Esophagus mucosa (tissue), 1 donor: ENCODE measurements at places on chromosomes 3 and 15. TPM values are rescaled to one million over a fixed set of nuclear protein-coding genes. Genes with fewer than 3 reads are reported as not detected.

The WNT5A gene
- 17.7 TPM for total RNA-seq

The FRMD5 gene
- total RNA-seq: 0.20 TPM

The CLDN1 gene
- total RNA-seq: 40.3 TPM

The CORO2B gene
- total RNA-seq: 0.12 TPM

The CYP11A1 gene
- total RNA-seq: 3.2 TPM

The UPK1B gene
- total RNA-seq: 0.96 TPM

The KBTBD8 gene
- total RNA-seq: 2.2 TPM

GRCh38 chr3:159854500-159855124 lies 134.0 kb upstream of the IL12A start:
- ATAC-seq: peak; percentile 26

GRCh38 chr3:123759311-123759710 lies 124.8 kb downstream of the MYLK start:
- ATAC-seq: no peak

DNA sequence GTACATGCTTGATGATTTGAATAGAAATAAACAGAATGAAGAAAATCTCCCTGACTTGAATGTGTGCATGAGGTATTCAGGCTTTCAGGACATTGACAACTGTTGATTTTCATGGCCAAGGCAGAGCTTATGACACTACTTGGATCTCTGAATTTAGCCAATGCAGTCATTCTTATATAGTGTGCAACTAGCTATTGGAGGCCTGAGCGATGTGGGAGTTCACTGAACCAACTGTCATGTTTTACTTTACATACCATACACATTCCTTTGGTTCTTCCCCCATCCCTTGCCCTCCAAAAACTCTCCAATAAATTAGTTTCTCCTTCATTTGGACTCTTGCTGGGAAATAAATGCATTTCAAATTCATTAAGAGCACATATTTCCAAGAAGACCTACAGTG lies 460.4 kb downstream of the RBMS3 start:
- no peak for ATAC-seq

DNA sequence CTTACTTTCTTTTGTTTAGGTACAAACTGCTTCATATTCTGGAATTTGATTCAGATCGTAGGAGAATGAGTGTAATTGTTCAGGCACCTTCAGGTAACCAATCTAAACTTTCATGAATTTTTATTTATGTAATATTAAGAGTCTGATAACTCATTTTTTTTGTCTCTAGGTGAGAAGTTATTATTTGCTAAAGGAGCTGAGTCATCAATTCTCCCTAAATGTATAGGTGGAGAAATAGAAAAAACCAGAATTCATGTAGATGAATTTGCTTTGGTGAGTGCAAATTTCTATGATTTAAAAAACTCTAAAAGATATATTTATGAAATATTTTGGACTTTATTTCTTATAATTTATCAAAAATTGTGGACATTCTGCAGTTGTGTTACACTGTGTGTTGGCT lies 75.8 kb downstream of the ATP11B start:
- ATAC-seq: no peak

GRCh38 chr15:87619161-87619960 lies 637.2 kb downstream of the NTRK3 start:
- no peak for ATAC-seq

GRCh38 chr3:102302020-102302419 lies 132.8 kb upstream of the ZPLD1 start:
- no peak for ATAC-seq

DNA sequence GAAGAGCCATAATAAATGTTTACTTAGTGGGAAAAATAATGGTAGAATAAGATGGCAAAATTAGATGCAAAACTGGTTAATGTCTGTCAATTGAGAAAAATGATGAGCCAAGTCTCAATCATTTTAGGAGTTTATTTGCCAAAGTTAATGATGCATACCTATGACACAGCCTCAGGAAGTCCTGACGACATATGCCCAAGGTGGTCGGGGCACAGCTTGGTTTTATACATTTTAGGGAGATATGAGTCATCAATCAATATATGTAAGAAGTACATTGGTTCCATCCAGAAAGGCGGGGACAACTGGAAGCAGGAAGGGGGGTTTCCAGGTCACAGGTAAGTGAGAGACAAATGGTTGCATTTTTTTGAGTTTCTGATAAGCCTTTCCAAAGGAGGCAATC lies 31.5 kb downstream of the CLEC3B start:
- ATAC-seq: no peak

DNA sequence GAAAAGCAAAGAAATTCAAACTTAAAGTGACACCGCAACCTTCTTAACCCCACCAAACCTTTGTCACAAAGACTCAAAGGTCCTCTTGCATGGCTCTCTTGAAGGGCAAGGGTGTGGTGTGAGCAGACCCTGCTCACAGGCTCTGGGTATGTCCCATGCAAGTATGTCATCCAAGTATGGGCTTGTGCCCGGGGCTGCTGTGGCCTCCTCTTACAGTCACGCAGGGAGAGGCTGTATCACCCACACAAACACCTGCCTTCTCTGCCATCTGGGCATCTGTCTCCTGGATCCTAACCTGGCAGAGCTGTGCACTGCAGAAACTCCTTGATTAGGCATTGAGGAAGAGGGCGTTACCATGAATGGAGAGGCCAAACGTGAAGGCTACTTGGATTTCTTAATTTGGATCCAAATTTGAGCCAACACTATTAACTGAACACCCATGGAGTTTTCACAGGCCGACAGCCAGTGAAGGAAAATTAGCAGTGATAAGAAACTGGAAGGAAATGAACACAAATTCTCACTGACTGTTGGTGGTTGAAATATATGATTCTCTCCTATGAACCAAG lies 146.6 kb downstream of the DUT start:
- ATAC-seq: no peak

DNA sequence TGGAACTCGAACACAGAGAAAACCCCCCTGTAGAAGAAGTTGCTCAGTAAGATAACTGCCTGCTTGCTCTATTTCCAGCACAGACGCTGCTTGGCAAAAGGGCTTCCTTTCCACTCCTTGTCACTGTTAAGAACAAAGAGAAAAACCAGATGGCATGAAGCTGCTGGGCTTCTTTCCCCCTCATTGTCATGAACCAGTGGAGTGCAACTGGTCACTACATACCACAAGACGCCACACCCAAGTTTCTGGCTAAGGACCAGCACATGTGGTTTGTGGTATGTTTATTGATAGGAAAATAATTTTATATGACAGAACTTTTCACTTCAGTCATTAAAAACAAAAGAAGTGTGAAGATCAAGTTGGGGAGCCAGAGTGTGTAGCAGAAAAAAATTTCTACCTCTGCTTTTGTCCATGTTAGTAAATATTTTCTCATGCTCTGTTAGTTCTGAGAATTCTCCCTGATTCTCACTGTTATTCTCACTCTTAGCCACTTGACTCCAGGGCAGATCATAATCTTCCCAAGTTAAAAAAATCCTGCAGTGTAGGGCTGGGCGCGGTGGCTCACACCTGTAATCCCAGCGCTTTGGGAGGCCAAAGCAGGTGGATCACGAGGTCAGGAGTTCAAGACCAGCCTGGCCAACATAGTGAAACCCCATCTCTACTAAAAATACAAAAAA lies 37.9 kb downstream of the CLK3 start:
- peak; percentile 59 for ATAC-seq

DNA sequence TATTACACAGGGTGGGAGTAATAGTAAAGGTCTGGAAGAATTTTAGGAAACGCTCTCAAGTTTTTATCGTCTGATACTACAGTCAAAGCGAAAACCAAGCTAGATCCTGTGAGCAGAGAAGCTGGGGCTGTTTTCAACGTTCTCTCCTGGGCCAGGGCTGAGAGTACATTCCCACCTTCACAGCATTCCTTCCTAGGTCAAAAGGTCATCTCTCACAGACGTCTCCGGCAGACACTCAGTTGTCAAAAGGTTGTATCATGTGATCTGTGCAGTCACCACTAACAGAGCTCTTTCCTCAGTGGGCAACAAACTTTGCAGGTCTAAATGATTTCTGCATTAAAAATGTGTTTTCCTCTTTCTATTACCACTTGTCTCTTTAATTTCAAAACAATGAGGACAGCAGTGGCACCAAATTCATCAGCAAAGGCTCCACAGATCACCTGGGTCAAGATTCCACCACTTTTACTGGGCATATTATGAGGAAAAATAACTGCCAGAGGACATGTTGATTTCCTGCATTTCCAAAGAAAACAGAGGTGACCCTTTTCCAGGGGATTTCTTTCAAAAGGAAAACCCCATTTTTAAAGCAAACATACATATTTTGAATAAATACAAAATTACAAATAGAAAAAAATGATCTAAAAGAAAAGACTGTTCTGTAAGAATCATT lies 41.9 kb downstream of the MEIS2 start:
- ATAC-seq: no peak

- ATAC-seq: no peak
Observed at GRCh38 chr3:66253790-66254620, 33.2 kb downstream of the SLC25A26 start.

- peak; percentile 94 for ATAC-seq
Observed at GRCh38 chr3:64190517-64191515, 34.5 kb downstream of the PRICKLE2 start.

- no peak for ATAC-seq
Observed at GRCh38 chr3:45606991-45607712, 12.6 kb downstream of the LIMD1 start.

GRCh38 chr15:40936709-40937666 lies 7.8 kb downstream of the DLL4 start:
- ATAC-seq: no peak

- ATAC-seq: no peak
Observed at GRCh38 chr15:32729700-32730395, 12.0 kb downstream of the GREM1 start.

GRCh38 chr15:100330629-100331215 lies 11.1 kb downstream of the ADAMTS17 start:
- no peak for ATAC-seq

- ATAC-seq: no peak
Observed at GRCh38 chr3:8945890-8946600, 17.2 kb downstream of the RAD18 start.

DNA sequence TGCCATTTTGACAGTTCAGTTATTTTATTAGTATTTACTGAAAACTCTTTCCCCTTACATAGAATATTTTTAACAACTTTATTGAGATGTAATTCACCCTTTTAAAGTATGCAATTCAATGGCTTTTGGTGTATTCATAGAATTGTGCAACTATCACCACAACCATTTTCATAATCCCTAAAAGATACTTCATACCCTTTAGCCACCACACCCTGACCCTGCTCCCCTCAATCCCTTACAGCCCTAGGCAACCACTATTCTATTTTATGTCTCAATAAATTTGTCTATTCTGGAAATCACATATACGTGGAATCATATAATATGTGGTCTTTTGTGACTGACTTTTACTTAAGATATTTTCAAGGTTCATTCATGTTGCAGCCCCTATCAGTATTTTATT lies 29.7 kb downstream of the TEX9 start:
- ATAC-seq: no peak

GRCh38 chr15:83561661-83562060 lies 92.3 kb upstream of the ADAMTSL3 start:
- ATAC-seq: no peak

GRCh38 chr3:151328298-151328995 lies 902 bp downstream of the P2RY13 start:
- peak; percentile 65 for ATAC-seq
